ENCODE measurements at places on chromosomes 3 and 15. TPM values are rescaled to one million over a fixed set of nuclear protein-coding genes. Genes with fewer than 3 reads are reported as not detected.

- DNase-seq, result no peak
These were observed 625.9 kb upstream of the ADAMTS9 start for GRCh38 chr3:65313666-65314065.

DNA sequence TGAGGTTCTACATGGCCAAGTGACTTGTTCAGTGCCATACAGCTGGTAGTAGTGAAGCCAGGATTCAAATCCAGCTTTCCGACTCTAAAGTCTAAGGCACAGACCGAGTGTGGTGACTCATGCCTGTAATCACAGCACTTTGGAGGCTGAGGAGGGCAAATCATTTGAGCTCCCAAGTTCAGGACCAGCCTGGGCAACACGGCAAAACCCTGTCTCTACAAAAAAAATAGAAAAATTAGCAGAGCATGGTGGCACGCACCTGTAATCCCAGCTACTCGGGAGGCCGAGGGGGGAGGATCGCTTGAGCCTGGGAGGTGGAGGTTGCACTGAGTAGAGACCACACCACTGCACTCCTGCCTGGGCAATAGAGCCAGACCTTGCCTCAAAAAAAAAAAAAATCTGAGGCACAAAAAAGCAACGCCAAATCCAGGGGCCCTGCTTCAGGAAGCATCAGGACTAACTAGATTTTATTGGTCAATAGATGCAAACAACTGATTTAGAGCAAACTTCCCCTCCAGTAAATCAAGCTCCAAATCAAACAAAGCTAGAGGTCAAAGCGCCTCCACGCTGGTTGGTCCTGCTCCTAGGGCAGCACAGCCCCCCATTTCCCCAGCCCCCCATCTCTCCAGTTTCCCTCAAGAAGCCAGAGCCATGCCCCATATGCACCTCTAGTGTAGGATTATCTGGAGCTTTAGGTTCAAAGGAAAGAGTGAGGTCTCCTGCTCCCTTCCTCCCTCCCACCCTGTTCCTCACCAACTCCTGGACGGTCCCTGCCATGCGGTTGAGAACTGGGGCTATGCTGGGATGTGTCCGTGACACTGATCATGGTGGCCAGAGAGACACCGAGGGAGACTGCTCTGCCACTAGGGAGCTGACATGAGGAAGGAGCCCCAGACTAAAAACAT lies 2.9 kb upstream of the TNK2 start:
- DNase-seq, result no peak

- peak; percentile 53 for DNase-seq
These were observed 35.5 kb downstream of the ATP8B4 start for GRCh38 chr15:50083424-50084025.

OSBPL10 gene
- 14.5 TPM for total RNA-seq
